Right ventricle myocardium superior (tissue), 1 donor: ENCODE measurements at places on chromosomes 5 and 9. TPM values are rescaled to one million over a fixed set of nuclear protein-coding genes. Genes with fewer than 3 reads are reported as not detected.

The LARP1 gene
- 151 TPM for total RNA-seq

The PKD2L2 gene
- total RNA-seq = 0.48 TPM

The NRG2 gene
- total RNA-seq = 2.1 TPM

The CTXN3 gene
- total RNA-seq = not detected

The TRMT10B gene
- total RNA-seq = 3.7 TPM

The TIFAB gene
- not detected for total RNA-seq

The EQTN gene
- not detected for total RNA-seq

The ARRDC1 gene
- total RNA-seq = 15.7 TPM

The PRELID1 gene
- 27.6 TPM for total RNA-seq

The TTC33 gene
- total RNA-seq = 15.2 TPM

The SLC45A2 gene
- total RNA-seq = not detected

The AHRR gene
- total RNA-seq = 1.8 TPM

The TRIP13 gene
- 0.48 TPM for total RNA-seq

The CDC20B gene
- not detected for total RNA-seq

The EFNA5 gene
- 25.7 TPM for total RNA-seq

The ZNF462 gene
- 21.2 TPM for total RNA-seq

The LCN15 gene
- not detected for total RNA-seq

The NRARP gene
- 4.4 TPM for total RNA-seq

The SLC36A3 gene
- not detected for total RNA-seq

The B4GALT1 gene
- 41.0 TPM for total RNA-seq

The CARTPT gene
- total RNA-seq = not detected

The CDH9 gene
- total RNA-seq = not detected

The BTNL3 gene
- total RNA-seq = not detected

The SPINK6 gene
- not detected for total RNA-seq

The BNIP1 gene
- 9.1 TPM for total RNA-seq

The LCN9 gene
- total RNA-seq = not detected

The SAXO1 gene
- not detected for total RNA-seq

The PCDHB8 gene
- total RNA-seq = 2.1 TPM

The NUDT12 gene
- total RNA-seq = 11.6 TPM

The OSMR gene
- total RNA-seq = 10.9 TPM

The TRIO gene
- 56.0 TPM for total RNA-seq

The NPR3 gene
- total RNA-seq = 18.3 TPM

The CCDC112 gene
- total RNA-seq = 4.4 TPM

The SNAPC4 gene
- 3.3 TPM for total RNA-seq

The SMIM33 gene
- not detected for total RNA-seq

The NKD2 gene
- 2.8 TPM for total RNA-seq

The ADAMTS12 gene
- 1.7 TPM for total RNA-seq

The GADD45G gene
- 48.9 TPM for total RNA-seq

The IL4 gene
- not detected for total RNA-seq

The TLE4 gene
- total RNA-seq = 12.8 TPM

The CCL21 gene
- total RNA-seq = 4.9 TPM

The PCDHA1 gene
- not detected for total RNA-seq

The MYOT gene
- total RNA-seq = 11.7 TPM

The PTGDS gene
- 6,152 TPM for total RNA-seq
